ENCODE measurements at places on chromosomes 3 and 15.

DNA sequence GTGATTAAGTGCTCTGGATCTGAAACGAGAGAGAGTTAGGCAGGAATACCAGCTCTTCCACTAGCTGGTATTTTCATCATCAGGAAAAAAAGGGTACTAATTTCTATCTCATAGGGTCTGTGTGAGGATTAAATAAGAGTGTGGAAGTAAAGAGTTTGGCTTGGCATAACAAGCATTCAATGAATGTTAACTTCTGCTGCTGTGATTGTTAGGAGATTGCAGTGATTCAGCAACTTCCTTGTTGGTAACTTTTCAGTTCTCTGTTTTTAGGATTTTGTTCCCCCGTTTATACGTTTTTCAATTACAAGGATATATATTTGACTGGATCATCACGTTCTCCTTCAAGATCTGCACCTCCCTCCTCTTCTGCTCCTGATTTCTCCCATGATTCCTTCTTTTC, 65.9 kb upstream of the MYO5C start:
- DNase-seq, result no peak

GRCh38 chr3:25849641-25850385, 59.9 kb downstream of the OXSM start:
- no peak for DNase-seq

DNA sequence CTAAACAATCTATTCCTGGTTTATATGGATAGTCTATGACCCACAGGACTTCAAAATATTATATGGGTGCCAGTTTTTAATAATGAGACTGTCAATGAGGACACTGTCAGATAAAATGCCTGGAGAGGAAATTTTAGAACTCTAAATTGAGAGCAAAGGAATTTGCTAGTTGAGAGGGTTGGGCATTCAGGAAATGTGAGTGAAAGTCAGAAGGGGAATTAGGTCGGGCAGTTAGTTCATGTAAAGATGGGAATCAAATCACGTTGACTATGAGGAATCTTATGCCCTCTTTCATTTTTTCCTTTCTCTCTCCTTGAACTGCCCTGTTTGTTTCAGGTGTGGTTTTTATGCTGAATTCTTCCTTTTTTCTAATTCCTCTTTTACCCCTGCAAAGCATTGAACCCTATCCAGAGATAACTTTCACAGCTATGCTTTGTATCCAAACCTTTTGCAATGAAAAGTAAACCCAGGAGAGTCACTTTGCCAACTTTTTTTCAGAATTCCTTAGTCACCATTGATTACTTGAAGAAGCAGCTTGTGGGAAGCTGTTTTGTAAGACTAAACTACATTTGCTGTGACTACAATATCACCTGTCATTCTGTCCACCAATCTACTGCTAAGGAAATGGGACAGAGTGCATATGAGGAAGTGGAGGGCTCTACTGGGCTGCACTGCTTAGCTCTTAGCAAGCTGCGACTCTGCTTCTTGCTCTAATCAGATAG, 27.8 kb downstream of the CHP1 start:
- peak; percentile 33 for DNase-seq

DNA sequence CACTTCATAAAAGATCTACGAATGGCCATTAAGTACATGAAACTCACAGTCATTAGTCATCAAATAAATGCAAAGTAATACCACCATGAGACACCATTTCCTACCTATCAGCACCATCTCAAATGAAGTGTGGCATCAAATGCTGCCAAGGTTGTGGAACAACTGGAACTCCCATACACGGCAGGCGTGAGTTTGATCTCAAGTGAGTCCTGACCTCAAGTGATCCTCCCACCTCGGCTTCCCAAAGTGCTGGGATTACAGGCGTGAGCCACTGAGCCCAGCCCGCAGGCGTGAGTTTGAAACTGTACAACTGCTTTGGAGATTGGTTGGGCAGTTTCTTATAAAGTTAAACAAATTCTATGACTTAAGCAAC, 28.8 kb upstream of the HDAC11 start:
- DNase-seq, result no peak

GRCh38 chr3:146625186-146625775, 20.1 kb upstream of the PLSCR5 start:
- no peak for DNase-seq

DNA sequence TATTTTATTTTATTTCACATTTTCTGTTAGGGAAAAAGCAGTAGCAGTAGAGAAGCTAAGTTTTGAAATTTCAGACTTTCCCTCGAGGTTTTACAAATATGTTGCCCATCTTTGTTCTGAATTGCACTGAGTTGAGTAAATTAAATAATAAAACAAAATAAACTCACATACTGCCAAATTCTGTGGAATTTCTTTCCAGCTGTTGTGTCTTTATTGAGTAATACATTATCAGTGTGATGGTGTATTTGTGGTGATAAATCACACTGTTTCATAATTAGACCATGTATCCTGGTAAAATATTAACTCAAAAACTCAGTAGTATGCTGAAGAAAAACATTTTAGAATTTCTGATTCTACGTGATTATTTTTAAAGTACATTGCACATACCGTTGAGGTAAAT, 592.1 kb downstream of the SI start:
- no peak for DNase-seq

DNA sequence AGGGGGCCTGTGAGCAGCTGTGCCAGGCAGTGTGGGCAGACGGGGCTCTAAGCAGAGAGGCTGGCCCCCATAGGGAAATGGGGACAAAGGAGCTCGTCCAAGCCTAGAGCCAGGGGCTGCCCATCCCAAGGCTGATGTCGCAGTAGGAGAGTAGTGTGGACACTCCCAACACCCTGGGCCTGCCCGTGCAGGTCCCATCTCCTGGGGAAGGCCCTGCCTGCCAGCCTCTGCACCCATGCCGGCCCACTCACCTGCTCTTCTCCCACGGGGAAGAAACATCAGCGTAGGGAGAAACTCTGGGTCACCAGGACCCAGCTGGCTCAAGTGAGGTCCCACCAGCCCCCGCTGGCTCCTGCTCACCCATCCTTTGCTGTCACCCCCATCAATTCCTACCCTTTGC, 10.7 kb upstream of the DUSP7 start:
- DNase-seq, result no peak

DNA sequence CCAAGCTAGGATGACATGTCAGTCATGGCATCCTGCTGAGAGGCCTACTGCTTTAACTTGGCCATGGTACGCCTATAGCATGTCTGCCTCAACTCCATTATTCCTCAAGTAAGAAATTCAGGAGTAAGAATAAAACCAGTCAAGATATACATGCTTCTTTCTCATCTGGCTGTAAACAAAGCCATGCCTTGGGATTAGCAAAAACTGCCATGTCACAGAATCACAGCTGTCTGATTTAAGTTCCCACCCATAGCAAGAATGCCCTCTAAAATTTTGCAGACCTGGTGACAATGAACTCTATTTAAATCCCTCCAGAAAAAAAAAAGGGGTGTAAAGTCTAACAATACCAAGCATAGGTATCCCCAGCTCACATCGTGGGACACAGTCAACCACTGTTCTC, 55.6 kb upstream of the ACAN start:
- no peak for DNase-seq

DNA sequence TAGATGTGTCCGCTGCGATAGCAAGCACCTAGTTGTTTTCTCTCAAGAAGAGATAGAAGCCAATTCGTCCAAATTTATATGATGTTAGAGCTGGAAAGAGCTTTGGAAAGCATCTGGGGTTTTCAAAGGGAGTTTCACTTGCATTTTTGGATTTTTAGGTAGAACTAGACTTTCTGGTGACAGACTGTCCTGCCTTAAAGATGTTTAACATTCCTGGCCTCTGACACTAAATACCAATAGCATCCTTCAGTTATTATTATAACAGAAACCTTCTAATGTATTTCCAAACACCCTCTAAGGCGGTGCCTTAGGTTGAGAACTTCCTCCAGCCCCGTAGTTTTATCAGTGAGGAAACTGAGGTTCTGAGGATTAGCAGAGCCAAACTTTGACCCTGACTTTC, 305.3 kb downstream of the SATB1 start:
- DNase-seq, result no peak

GRCh38 chr15:88337993-88338392, 81.5 kb upstream of the NTRK3 start:
- DNase-seq, result no peak

DNA sequence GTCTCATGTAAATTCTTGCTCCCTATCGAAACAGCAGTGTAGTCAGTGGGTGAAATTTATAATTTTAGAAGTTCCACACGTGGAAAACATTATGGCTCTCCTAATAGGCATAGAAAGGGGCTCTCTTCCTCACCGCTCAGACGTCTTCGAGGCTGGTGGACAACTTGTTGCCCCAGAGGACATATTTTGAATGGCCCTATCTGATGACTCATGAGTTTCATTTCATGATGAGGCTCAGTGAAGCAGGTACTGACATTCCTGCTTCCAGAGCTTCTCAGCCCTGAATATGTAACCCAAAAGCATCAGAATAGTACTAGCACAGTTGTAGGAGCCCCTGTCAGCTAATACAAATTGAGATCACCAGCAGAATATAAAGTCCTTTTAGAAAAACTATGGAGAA, 117.9 kb downstream of the HERC1 start:
- no peak for DNase-seq

- no peak for DNase-seq
Observed at GRCh38 chr3:43418601-43419272, 132.4 kb downstream of the SNRK start.

- peak; percentile 76 for DNase-seq
Observed at GRCh38 chr15:69394556-69395282, 19.4 kb upstream of the KIF23 start.

- peak; percentile 26 for DNase-seq
Observed at GRCh38 chr3:195186041-195186709, 84.8 kb downstream of the XXYLT1 start.

DNA sequence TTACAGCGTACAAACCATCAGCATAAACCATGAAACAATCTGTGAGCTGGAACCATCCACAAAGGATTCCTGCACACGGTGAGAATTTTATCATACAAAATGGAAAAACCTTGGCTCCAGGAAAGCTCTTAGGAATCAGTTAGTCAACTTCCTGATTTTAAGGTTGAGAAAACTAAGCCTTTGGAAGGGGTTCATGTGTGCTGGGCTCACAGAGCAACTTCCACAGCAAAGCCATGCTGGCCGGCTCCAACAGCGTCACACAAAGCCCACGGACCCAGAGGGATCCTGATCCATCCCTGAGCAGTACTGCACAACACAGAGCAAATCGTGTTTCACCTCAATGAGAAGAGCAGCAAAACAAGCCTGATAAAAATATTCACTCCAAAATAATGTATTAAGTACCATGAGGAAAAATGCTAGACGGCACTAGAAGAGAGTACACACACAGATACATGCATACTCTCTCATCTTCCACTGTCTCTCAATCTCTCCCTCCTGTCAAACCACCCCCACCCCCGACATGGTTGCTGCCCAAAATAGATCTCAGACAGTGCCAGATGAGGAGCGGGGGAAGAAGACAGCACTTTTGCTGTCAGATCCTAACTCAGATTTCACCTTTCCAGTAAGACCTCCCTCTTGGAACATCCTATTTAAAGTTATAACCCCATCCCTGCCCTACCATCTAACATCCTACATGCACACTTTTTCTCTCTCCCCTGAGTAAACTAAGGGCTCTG, 58.6 kb downstream of the MB21D2 start:
- no peak for DNase-seq

- no peak for DNase-seq
Observed at GRCh38 chr3:12380461-12380860, 91.6 kb downstream of the PPARG start.

GRCh38 chr3:77935418-77935817, 895.5 kb downstream of the ROBO2 start:
- no peak for DNase-seq

DNA sequence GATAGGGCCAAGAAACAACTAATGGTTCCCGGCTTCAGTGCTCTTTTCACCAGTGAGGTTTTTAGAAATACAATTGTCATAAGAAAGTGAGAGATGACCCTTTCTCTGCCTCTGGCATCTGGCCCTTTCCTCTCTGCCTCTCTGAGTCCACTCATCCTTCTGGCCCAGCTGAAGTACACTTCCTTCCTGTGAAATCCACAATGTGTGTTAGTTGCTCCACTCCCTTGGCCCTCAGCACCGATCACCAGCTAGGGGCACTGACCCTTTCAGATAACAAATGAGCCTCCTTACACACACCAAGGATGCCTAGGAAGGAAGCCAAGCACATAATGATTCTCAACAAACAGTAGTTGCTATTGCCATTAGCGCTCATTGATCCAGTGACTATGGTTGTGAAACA, 2.9 kb upstream of the CAV3 start:
- no peak for DNase-seq

DNA sequence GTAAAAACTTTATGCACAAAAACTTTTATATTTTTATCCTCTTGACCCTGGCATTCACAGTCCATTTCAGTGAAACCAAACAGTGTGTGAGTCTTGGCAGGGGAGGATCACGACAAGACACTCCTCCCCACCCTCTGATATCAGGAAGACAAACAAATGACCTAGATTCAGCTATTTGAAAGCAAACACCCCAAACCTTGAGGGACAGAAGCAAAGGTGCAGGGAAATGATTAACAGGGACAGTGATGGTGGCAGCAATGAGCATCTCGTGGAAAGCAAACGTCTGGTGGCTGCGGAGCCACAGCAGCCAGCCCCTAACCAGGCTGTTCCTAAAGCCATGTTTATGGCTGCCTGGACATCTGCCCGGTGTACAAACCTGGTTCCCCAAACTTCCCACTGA, 52.1 kb downstream of the FSIP1 start:
- no peak for DNase-seq

GRCh38 chr3:88167704-88168103, 17.9 kb downstream of the C3orf38 start:
- DNase-seq, result no peak

DNA sequence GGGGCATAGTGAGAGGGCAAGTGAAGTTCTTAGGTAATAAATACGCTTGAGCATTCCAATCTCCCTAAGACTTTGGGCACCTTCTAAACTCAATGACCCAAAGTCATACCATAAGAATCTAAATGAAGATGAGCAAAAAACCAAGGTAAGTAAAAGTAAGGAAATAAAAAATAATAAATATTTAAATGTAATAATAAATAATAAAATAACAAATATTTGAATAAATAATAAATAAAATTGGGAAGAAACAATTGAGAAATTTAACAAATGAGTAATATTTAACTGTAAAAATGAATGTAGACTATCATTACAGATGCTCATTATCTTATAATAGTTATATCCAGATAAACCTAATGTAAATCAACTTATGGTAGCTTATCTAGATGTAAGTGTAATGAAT, 391.7 kb downstream of the WDR72 start:
- DNase-seq, result no peak

- peak; percentile 33 for DNase-seq
Observed at GRCh38 chr3:36908647-36909180, 36.1 kb downstream of the TRANK1 start.

DNA sequence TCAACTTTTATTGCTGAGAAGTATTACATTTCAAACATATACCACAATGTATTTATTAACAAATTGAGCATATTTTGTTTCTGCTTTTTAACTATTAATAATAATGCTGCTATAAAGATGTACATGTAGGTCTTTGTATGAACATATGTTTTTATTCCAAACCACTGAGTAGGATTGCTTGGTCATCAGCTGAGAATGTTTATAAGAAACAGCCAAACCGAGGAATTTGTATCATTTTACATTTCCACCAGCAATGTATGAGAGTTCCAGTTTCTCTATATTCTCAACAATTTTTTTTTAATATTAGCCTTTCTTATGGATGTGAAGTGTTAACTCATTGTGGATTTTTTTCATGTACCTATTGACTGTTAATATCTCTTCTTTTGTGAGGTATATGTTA, 119.5 kb upstream of the MDFIC2 start:
- no peak for DNase-seq

Measured in GM12865 (cell line).